ENCODE measurements at places on chromosomes 3 and 15.

DNA sequence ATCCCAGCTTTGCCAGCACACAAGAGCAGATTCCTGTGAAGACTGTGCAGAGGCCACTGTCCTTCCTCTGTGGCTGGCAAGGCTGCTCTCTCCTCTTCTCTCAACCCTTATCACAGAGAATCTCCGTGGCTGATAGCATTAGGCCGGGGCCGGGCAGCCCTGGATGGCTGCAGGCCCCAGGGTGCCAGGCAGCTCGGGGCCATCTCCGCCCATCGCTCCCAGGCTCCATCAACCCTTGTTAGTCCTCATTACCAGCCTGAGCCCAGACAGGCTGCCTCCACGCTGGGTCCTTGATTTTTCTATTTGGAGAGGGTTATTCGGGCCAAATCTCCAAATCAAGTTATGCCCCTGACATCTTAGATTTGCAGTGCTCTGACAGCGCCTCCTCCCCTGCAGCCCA lies 39.1 kb downstream of the MRPL46 start:
- no peak for DNase-seq

DNA sequence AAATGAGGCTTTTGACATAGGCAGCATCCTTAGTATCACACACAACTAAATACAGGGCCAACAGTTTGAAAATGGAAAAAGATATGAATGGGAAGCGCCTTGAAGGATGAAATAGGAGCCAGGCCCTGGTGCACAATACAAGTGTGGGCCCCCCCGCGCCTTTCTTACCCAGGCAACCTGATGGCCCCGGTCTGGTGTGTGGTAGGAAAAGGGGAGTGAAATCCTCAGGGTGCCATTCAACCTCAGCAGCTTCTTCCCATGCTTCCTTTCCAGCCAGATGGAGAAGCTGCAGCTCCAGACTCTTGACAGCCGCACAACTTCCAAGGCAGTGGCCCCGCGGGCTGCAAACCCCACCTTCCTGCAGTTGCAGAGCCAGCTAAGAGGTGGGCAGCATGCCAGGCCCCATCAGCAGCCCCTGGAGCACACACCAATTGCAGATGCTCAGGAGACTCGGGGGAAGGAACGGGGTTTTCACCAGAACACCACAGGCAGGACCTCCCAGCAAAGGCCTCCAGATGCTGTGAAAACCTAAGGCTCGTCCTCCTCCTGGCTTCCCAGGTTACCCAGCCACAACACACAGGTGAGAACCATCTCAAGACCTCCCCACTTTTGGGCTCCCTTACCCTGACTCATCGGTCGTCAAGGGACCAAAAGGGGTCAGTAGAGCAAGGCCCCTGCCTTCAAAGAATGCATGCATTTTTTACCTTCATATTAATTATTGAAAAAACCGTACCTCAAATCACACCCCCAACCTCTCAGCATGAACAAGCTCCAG lies 101.6 kb downstream of the CPN2 start:
- peak; percentile 62 for DNase-seq

GRCh38 chr3:170692720-170693119 lies 106.8 kb upstream of the SLC7A14 start:
- DNase-seq = no peak

DNA sequence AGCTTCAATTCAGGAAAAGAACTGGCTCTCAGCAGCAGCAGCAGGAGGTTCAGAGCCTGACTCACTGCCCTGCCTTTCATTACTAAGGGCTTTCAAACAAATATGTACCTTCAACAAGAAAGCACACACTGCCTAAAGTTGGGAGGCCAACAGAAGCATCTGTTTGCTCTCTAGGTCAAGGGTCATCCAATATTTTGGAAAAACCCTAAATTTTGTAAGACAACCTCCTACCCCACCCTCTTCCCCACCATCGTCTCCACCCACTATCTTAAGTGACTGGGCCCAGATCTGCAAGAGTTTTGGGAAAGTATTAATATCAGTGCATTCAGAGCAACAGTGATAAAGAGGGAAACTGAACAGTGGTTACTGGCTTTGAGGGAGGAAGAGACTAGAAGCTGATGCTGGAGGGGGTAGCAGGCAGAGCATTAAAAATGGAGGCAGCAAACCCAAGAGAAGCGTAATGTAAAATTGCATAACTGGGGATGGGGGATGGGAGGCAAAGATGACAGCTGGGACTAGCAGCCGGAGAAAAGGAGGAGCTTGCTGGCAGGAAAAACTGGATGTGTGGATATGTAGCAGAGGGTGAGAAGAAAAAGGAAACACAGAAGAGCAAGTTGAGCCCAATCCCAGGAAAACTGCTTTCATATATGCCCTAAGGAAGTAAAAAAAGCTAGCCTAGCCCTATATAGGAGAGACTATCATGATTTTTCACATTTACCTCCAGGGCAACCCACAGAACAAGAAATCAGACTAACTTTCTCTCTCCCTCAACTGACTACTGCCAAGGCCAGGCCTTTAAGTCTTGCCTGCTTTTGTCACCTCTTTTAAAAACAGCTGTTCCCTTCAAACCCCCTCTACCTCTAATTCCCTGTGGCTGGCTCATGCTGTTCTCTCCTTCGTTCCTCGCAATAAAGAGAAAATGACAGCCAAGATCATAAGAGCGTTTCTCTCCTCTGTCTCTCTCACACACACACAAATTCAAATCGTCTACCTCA lies 31.4 kb downstream of the NPTN start:
- no peak for DNase-seq

DNA sequence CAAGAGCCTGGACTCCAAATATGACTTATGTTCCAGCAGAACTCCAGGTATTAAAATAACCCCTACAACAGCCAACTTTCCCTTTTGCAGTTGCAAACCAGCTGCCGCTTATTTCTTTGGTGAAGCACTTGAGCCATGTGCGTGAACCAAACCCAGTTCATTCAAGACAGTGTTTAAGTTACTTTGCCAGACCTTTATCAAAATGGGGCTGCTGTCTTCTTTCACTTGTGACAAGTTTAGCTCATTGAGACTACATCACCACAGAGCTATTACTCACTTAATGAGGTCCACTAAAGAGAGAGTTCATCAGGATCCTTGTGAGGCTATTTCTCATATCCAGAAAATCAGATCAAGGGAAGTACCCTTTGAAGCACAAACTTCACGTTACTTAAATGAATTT lies 2.4 kb upstream of the XRN1 start:
- no peak for DNase-seq

- no peak for DNase-seq
Measured at GRCh38 chr15:31227235-31227634, 99.4 kb upstream of the KLF13 start.

DNA sequence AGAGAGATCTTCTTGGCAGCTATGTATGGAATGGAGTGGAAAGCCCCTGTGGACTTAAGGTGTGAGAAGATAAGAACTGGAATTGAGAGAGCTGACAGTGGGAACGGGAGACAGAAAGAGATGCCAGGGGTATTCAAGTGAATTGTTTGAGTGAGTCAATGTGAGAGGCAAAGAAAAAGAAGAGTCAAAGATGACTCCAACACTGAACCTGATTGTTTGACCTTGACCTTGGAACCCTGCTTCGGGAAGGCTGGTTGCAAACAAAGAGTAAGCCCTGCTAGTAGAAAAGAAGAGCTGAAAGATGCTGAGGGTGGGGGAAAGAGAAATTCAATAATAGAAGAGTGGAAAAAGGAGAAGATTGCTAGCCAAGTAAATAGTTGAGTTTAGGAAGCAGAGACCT lies 238.6 kb downstream of the BBX start:
- no peak for DNase-seq

DNA sequence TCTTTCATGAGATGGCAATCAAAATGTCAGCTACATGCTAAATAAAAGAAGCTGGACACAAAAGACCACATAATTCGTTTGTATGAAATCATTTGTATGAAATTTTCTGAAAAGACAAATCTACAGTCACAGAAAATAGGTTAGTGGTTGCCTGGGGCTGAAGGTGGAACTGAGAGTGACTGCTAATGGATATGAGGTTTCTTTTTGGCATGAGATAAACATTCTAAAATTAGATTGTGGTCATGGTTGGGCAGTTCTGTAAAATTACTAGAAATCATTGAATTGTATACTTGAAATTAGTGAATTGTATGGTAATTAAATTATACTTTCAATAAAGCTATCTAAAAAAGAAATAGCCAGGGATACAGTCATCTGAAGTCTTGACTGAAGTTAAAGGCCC lies 2.7 kb upstream of the DMXL2 start:
- DNase-seq = no peak

- peak; percentile 42 for DNase-seq
Measured at GRCh38 chr3:189419038-189419437, 212.2 kb upstream of the TP63 start.

DNA sequence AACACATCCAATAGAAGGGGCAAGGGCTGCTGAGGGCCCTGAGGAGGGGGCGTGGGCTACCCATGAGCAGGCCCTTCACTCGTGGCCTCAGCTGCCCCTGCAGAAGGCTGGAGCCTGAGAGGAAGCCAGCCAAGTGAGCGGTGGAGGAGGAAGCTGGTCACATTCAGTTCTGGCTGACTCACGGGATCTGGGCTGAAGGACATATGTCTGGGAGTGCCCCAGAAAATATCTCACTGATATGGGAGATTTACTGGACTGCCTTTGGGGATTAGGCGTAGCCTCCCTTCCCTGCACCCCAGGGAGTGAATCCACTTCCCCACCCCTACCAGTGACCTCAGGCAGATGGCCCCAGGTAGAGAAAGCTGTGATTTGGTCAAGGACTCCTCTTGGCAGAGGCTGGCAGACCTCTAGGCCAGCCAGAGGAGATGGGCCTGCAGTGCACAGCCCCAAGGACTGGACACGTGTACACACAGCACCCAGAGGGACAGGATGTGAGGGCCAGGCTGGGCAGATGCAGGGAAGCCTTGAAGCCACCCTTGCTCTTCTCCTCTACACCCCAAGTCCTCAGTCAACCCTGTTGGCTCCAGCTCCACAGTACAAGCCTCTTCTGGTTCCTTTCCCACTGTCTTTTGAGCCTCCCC lies 14.2 kb upstream of the ANKDD1A start:
- no peak for DNase-seq

GRCh38 chr15:91271565-91272153 lies 171.6 kb downstream of the SV2B start:
- peak; percentile 42 for DNase-seq

GRCh38 chr3:13841141-13841540 lies 38.7 kb downstream of the WNT7A start:
- DNase-seq = no peak

GRCh38 chr3:158167737-158168557 lies 58.1 kb downstream of the RSRC1 start:
- no peak for DNase-seq

DNA sequence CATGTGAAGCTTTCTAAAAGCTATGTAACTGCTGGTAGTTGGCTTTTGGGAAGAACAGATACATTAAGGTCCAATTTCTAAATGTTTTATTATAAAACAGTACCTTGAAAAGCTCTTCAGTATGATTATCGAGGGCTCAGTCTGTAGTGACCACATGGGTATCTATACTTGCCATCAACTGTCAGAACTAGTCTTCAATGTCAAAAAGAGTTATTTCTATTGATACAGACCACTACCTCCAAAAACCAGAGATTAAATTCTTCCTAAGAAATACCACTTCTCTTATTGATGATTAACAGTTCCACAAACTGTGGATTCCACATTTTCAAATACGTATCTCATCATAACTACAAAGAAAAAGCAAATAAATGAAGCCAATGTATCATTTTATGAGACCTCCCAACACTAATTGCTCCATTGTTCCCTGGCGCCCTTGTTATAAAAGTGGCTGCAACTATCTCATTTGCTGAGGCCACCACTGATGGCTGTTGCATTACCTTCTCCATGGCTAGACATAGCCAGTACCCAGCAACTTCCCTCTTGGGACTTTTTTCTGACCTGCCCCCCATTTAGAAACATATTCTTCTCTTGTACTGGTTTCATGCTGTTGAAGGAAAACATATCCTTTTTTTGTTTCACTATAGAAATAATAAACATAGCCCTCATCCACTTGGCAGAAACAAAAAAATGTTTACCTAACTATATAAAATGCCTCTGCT lies 33.9 kb upstream of the MBNL1 start:
- no peak for DNase-seq

GRCh38 chr3:196707566-196707965 lies 4.5 kb downstream of the CEP19 start:
- DNase-seq = no peak

- no peak for DNase-seq
Measured at GRCh38 chr3:12190221-12190807, 31.6 kb upstream of the TIMP4 start.

DNA sequence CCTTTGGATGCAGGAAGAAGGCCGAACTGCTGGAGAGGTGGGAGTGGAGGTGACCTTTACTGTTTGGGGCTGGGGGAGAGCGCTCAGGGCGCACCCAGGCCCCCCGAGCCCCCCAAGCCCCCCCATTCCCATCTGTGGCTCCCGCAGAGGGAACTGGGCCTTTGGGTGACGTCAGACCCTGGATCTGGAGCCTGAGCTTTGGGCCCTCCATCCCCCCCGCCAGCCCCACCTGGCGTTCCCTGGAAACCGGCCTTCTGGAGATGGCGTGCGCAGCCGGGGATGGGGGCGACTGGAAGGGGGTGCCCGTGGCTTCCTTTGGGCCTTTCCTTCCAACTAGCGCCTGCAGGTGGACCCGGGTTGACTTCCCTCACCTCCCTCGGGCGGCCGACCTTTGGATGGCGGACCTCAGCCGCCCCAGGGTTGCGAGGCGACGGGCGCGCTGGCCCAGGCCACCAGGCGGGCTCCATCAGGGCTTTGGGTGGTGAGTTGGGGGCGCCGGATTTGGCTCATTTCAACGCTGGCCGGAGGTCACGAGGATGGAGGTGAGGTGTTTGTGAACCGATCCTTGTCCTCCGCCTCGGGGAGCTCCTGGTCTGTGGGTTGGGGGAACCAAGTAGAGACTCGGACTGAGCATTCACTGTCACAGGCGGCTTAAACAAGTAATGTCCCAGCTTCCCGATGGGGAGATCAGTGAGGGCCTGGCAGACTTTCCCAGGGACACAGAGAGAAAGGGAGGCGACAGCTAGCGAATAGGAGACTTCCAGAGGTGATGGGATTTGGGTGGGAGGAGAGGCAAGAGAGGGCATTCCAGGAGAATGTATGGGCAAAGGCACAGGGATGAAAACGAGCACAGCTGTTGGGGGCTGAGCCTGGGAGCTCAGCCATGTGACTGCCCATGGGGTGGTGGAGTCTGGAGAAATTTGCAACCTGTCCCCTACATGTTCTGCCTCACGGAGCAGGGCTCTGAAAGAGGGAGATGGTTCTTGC lies 709 bp downstream of the SCAMP5 start:
- peak; percentile 50 for DNase-seq

DNA sequence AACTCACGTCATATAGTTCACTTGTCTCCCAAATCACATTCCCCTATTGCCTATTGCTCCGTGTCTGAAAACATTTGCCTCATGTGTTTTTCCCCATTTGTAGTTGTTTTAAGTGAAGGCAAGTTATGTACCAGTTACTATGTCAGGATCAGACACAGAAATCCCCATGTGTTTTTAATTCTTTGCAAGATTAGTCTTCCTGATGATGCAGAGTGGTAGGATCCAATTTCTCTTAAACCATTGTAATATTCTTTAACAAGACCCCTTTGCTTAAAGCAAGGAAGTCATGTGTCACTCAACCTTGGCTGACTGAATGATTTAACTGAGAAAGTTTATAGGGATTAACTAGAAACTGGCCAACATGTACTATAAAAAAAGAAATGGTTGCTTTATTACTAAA lies 164.4 kb downstream of the OPA1 start:
- DNase-seq = no peak

- no peak for DNase-seq
Measured at GRCh38 chr3:143529798-143530197, 318.5 kb downstream of the SLC9A9 start.

GRCh38 chr3:134621854-134622253 lies 29.0 kb downstream of the KY start:
- DNase-seq = no peak

GRCh38 chr3:148971401-148972163 lies 19.8 kb upstream of the GYG1 start:
- no peak for DNase-seq

Measured in NCI-H1092 treated with DMSO at 0.1 percent for 48 hours (cell line).